ENCODE measurements at places on chromosomes 4 and X.

DNA sequence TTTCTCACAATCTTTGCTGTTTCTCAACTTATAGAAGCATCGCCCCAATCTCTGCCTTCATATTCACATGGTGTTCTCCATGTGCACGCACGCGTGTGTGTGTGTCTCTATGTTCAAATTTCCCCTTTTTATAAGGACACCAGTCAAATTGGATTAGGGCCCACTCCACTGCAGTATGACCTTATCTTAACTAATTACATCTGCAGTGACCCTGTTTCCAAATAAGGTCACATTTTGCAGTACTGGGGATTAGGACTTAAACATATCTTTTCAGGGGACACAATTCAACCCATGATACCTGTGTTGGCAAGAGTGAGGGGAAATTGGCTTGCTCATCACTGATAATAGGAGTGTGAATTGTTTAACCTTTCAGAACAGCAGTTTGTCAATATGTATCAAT lies 66.5 kb upstream of the MAGEA10 start:
- no peak for DNase-seq

- DNase-seq: no peak
Observed at GRCh38 chr4:145815027-145815612, 123.5 kb downstream of the ZNF827 start.

DNA sequence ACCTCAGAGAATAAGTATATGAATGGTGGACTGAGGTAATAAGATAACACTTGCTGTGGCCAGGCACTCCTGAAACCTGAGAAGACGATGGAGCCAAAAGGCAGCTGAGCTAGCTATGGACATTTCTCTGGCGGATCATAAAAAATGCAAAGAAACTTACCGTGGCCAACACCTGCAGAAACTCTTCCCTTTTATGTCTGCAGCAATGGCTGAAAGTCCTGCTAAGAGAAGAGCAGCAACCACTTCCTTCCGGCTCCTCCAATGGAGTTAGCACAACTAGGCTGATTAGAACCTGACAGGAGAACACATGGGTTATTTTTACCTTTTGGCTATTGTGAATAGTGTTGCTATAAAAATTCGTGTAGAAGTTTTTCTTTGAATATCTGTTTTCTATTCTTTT lies 76.0 kb upstream of the MAGEB16 start:
- DNase-seq: no peak

GRCh38 chr4:32133734-32134133 lies 1413.6 kb downstream of the PCDH7 start:
- DNase-seq: no peak

- no peak for DNase-seq
Observed at GRCh38 chrX:2829469-2830246, 928 bp downstream of the GYG2 start.

GRCh38 chr4:87011340-87012034 lies 76.7 kb downstream of the AFF1 start:
- DNase-seq: peak; percentile 82

DNA sequence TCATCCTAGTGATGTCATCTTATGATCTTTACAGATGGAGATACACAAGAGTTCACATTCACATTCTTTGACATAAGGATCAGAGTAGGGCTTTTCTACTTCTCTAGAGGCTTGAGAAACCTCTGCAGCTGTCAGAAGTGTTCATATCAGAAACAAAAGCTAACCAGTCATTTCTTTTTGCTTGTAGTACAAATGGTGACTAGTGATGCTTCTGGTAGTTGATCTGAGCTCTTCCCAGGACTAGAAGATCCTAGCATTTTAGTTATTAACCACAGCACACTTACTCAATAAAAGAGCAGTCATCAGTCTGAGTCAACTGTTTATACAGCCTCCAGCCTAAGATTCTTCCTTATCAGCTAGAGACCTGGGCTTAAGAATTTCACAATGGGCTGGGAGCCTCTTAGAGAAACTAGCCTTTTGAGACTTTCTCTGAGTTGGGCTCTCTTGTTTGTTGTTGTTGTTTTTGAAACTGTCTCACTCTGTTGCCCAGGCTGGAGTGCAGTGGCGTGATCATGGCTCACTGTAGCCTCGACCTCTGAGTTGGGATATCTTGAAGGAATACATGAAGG lies 84.1 kb downstream of the TMEM164 start:
- peak; percentile 93 for DNase-seq

GRCh38 chr4:155629956-155630355 lies 36.7 kb upstream of the GUCY1A1 start:
- peak; percentile 17 for DNase-seq

GRCh38 chr4:100289946-100290345 lies 99.7 kb upstream of the DDIT4L start:
- peak; percentile 19 for DNase-seq

- DNase-seq: no peak
Observed at GRCh38 chrX:97109730-97110129, 226.0 kb downstream of the RPA4 start.

GRCh38 chr4:1760521-1761071 lies 32.5 kb upstream of the FGFR3 start:
- DNase-seq: no peak

GRCh38 chrX:134004084-134004483 lies 18.7 kb upstream of the GPC3 start:
- peak; percentile 74 for DNase-seq

DNA sequence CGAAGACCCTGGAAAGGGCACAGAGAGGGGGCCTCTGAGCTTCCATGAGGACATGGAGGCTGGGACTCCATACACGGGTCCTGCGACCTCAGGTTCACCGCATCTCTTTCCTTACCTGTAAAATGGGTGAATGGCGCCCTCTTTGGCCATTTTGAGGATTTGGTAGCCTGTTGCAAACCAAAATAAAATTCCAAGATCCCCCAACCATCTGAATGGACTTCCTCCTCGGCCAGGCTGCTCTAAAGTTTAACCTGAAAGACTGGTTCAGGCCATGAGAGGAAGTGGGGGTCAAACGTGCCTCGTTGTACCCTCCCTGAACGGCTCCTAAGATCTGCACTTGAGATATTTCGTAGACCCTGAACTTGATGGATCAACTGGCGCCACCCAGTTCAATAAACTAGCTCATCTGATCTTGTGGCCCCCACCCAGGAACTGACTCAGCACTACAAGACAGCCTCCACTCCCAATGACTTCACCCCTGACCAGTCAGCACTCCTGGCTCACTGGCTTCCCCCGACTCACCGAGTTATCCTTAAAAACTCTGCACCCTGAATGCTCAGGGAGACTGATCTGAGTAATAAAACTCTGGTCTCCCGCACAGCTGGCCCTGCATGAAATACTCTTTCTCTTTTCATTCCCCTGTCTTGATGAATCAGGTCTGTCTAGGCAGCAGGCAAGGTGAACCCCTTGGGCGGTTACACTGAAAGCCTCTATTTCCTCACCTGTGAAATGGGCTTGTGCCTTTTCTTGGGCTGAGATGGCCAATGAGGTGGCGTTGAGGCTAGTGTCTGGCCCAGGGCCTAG lies 32.9 kb upstream of the GPR78 start:
- DNase-seq: peak; percentile 76

GRCh38 chr4:54683616-54684346 lies 26.0 kb downstream of the KIT start:
- peak; percentile 11 for DNase-seq

- DNase-seq: peak; percentile 82
Observed at GRCh38 chr4:41432881-41433280, 105.1 kb upstream of the LIMCH1 start.

DNA sequence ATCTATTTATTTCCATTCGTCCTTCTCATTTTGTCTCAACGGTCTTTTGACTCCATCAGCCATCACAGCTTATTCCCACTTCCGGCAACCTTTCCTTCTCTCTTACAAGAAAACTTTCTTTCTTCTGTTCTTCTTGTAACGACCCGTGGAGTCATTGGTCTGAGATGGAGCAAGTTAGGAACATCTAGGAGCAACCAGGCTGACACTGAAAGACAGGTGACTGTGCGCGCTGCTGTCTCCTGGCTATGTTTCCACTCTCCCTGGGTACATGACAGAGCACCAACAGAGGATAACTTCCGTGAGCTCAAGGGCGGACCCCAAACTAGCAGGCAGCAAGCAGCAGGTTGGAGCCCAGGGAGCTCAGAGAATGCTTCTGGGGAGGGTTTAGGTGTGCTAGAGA lies 2.5 kb downstream of the FGF5 start:
- no peak for DNase-seq

DNA sequence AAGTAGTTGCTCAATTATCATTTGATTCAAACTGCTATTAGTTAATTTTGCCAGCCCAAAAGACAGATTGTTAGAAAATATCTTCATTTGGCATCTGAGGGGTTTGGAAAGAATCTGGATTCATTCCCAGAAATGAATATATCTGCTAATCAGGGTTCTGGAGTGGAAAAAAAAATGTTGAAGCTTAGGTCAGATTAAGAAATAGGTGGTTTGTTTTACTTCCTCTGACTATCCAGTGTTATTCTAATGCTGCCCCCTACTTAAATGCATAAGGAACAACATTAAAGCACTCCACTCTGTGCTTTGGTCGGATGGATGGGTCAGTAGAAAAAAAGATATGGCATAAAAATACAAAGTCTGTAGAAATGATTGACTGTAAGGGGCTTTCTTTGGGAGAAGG lies 89.0 kb downstream of the LUZP4 start:
- DNase-seq: no peak

GRCh38 chr4:110625576-110626257 lies 2.8 kb upstream of the PITX2 start:
- no peak for DNase-seq

- DNase-seq: peak; percentile 84
Observed at GRCh38 chrX:153476666-153477363, 6.4 kb upstream of the HAUS7 start.

DNA sequence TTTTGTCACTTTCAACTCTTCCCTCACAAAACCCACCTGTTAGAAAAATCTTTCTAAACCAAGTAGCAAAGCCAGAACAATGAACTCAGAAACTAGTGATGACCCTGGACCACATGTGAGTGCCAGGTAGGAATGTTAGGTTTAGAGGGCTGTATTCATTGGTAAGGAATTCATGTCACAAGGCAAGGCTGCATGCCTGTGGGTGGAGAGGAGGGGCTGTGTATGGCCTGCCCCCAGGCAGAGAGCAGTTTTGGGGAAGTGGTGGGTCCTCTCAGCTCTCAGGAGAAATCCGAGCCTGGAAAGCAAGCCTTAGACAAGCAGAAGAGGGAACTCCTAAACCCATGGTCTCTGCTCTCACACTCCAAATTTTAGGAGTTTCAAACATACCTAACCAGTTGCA lies 2.4 kb downstream of the RNF175 start:
- DNase-seq: no peak

GRCh38 chr4:25310066-25310802 lies 2.3 kb upstream of the ZCCHC4 start:
- no peak for DNase-seq

DNA sequence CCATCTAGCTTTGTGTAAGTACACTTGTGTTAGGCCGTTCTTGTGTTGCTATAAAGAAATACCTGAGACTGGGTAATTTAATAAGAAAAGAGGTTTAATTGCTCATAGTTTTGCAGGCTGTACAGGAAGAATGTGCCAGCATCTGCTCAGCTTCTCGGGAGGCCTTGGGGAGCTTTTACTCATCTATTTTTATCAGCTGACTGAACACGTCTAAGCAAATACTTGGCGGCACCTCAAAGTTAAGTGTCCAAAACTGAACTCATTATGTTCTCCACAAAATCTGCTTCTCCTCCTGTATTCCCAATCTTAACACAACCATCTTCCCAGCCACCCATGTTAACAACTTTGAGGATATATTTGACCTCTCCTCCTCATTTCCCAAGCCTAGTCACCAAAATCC lies 42.4 kb upstream of the GATB start:
- DNase-seq: no peak

DNA sequence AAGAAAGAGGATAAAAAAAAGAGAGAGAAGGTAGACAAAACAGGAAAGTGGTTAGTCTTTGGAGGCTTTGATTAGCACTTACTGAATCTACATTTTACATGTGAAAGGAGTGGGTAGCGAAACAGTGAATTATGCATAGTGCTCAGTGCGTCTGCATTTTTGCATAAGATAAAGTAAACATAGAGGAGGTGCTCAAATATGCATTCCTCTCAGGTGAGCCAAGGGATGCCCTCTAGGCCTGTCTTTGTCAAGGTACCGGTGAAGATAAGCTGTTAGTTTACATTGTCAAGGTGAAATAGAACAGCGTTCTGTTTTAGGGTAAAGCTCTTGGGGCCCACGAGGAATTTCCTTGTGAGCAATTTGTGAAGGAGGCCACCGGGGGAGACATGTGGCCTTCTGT lies 260.6 kb downstream of the TRIML1 start:
- no peak for DNase-seq

DNA sequence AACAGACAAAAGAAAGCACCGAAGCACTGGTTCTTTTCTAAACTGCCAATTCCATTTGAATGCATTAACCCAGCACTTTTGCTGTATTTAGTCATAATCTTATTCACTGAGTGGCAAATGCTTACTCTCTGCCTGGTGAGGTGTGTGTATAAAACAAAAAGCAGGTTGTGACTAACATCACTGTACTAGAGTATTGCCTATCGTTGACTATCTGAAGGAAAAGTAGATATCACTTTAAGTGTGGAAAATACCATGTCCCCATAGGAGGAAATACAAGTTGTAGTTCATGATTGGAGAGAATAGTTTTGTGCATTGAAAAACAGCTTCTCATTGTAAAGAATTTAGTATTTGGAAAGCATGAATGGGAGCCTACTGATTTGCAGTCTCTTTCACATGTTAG lies 2.7 kb downstream of the PDLIM5 start:
- no peak for DNase-seq

- peak; percentile 67 for DNase-seq
Observed at GRCh38 chr4:121736735-121737351, 28.1 kb downstream of the SMIM43 start.
